K562 (cell line): ENCODE measurements at places on chromosomes 1 and 21. TPM values are rescaled to one million over a fixed set of nuclear protein-coding genes. Genes with fewer than 3 reads are reported as not detected.

ERMAP gene
- polyA plus RNA-seq = 16.6 and 20.3 TPM in 2 replicates

SYT2 gene
- polyA plus RNA-seq = not detected in 2 replicates

ITGB2 gene
- polyA plus RNA-seq = 0.57 and 0.60 TPM in 2 replicates

ANKRD34A gene
- 0.64 and 0.81 TPM in 2 replicates for polyA plus RNA-seq

S100A1 gene
- polyA plus RNA-seq = 24.4 and 27.1 TPM in 2 replicates

NHLH1 gene
- 1.3 and 1.4 TPM in 2 replicates for polyA plus RNA-seq

CGN gene
- 0.09 TPM in 1 of 2 replicates, not detected in the other for polyA plus RNA-seq
